HepG2 (cell line): ENCODE measurements at places on chromosomes 7 and 10. TPM values are rescaled to one million over a fixed set of nuclear protein-coding genes. Genes with fewer than 3 reads are reported as not detected.

DNA sequence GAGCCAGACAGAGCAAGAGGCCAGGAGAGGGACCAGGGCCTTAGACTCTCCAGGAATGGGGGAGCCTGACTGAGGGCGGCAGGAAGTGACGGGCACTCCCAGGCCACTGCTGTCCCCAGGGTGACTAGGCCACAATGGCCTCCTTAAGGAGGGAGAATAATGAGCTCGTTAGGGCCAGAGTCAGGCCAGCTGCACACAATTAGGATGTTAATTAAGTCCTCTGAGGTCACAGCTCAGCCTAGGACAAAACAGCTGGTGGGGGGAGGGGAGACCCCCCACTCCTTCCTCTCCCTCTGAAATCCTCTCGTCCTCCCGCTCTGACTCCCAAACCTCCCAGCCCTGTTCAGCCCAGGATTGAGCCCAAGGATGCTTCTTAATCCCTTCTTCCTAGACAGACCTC, 143.0 kb downstream of the NEURL1 start:
- no peak for DNase-seq
- peaks cover 37% of the 10 kb centered on the region for H3K36me3 ChIP-seq
- no peaks in the 10 kb centered on the region for H3K4me1 ChIP-seq
- H3K4me3 ChIP-seq: no peak overlapping the region
- H3K27ac ChIP-seq: no peak overlapping the region

DNA sequence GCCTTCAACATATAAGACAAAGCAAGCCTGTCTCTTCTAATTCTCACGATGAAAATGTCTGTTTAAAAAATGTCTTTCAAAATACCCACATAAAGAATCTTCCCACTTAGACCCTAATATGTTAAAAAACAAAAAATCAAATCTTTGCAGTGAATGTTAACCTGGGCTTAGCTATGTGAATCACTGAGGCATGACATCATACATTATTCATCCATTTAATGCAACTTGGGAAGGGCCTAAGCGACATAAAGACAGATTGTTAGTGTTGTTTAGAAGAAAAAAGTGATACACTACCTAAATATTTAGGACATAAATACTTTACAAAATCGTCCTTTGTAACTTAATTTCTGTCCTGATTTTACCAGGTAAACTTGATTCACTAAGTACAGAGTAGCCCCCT, 648.5 kb upstream of the NRP1 start:
- no peak for DNase-seq
- no peaks in the 10 kb centered on the region for H3K27me3 ChIP-seq
- H3K27ac ChIP-seq: no peak overlapping the region
- no peaks in the 10 kb centered on the region for H3K36me3 ChIP-seq
- no peak overlapping the region for H3K4me3 ChIP-seq
- H3K4me1 ChIP-seq: peaks cover 11% of the 10 kb centered on the region

- H3K36me3 ChIP-seq: no peaks in the 10 kb centered on the region
- H3K27ac ChIP-seq: no peak overlapping the region
- no peak overlapping the region for H3K4me3 ChIP-seq
These were observed 154.4 kb downstream of the GALNT17 start for GRCh38 chr7:71286336-71286735.

DNA sequence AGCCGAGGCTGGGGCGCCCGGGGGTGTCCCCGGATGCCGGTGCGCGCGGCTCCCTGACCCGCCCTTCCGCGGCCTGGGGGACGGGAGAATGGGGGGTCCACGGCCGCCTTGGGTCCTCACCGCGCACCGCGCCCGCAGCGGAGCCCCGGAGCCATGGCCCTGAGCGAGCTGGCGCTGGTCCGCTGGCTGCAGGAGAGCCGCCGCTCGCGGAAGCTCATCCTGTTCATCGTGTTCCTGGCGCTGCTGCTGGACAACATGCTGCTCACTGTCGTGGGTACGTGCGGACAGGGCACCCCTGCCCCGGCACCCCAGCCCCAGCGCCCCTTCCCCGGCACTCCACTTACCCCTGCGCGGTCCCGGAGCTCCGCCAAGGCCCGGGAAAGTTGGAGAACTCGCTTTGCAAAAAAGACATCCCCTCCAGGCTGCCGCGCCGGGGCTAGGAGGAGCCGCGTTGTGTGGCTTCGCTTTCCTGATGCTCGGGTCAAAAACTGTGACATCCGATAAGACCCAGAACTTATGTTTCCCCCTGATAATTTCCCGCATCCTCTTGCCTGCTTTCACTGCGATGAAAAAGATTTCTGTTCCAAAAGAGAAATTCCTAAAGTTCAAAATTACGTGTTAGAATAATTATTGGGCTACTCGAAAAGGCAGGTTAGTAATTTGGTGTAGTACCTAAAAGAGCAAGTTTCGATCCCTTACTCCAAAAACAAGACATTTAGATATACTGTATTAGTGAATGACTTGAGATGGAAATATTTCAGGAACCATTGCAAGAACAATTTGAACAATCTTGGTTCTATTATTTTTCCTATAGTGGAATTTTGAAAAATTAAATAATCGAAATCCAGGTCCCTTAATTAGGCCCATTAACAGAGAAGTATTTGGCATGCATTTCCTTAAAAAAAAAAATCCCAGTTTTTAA, 888 bp downstream of the SLC18A2 start:
- H3K27me3 ChIP-seq: peaks cover 9% of the 10 kb centered on the region
- no peak overlapping the region for H3K4me3 ChIP-seq
- no peak overlapping the region for H3K27ac ChIP-seq
- 0 out of 2 replicates have a peak, but pooled peaks cover 7% of the 10 kb centered on the region for H3K4me1 ChIP-seq
- no peak for DNase-seq

DNA sequence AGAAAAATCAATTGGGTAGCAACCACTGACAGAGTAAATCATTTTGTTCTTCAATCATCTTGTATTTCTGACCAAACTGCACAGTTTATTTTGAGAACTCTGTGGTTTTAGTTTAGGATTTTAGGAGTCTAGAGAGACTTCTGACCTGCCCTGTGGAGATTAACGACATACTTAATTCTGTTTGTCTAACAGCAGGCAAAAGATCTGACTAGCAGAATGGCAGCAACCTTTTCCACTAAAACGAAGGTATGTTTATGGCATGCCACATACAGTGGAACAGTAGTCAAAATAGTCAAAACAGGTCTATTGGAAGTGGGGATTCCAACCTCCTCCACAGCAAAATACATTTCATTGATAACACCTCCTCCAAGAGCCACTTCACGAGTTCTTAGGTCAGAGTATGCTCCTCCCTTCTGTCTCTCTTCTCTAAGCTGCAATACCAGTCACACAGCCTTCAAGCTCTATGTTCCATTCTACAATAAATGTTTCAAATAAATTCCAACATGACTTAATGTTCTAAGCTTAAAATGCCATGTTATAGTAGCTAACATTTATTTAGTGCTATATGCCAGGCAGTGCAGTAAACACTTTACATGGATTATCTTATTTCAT, 34.4 kb downstream of the NRCAM start:
- no peak overlapping the region for H3K4me3 ChIP-seq
- H3K27ac ChIP-seq: no peak overlapping the region
- H3K36me3 ChIP-seq: no peaks in the 10 kb centered on the region

- DNase-seq: no peak
- H3K27ac ChIP-seq: no peak overlapping the region
- H3K4me1 ChIP-seq: peaks cover 3% of the 10 kb centered on the region; the same call in 1 of the 2 replicates
- no peak overlapping the region for H3K4me3 ChIP-seq
- H3K36me3 ChIP-seq: no peaks in the 10 kb centered on the region
- peaks cover 53% of the 10 kb centered on the region; the same call in 2 of the 3 replicates for H3K27me3 ChIP-seq
These were observed 93.2 kb downstream of the UNCX start for GRCh38 chr7:1325646-1326510.

DNA sequence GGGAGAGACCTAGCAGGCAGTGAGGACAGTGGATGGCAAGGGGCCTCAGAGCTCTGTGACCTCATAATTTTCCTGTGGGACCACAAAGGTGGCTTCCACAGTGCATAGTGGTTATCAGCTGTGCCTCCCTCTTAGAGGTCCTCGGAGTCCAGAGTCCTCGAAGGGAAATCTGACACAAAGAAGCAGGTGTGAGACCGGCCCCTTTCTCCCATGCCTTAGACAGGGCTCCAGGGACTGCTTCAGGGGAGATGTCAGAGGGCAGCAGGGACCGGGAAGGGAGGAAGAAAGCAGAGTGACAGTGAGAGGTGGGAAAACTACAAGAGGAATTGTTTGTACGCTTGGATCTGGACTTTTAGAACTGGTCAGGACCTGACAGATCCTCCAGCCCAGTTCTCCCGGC, 66.3 kb downstream of the BAMBI start:
- no peaks in the 10 kb centered on the region for H3K36me3 ChIP-seq
- no peaks in the 10 kb centered on the region for H3K27me3 ChIP-seq
- H3K27ac ChIP-seq: no peak overlapping the region
- H3K4me3 ChIP-seq: no peak overlapping the region
- peaks cover 22% of the 10 kb centered on the region for H3K4me1 ChIP-seq
- no peak for DNase-seq

DNA sequence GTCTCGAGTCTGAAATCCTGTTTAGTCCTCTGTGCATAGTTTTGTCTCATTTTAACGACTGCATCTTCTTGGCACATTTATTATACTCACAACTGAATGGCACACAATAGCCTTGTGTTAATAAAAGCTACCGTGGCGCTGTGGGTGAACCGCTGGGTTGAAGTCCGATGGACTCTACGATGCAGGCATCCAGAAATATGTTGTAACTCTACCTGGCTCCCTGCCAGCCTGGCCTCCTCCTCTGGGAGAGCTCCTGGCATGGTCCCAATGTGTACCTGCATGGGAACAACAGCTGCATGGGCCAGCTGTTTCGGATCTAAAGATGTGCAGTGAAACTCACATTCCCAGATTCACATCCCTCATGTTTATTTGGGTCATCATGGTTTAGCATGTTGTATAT, 3.7 kb upstream of the DPYSL4 start:
- peak overlapping the region; percentile 41 for H3K27ac ChIP-seq
- peaks cover 58% of the 10 kb centered on the region for H3K4me1 ChIP-seq
- DNase-seq: peak; percentile 90
- H3K36me3 ChIP-seq: no peaks in the 10 kb centered on the region
- H3K27me3 ChIP-seq: peaks cover 40% of the 10 kb centered on the region
- H3K4me3 ChIP-seq: no peak overlapping the region

DNA sequence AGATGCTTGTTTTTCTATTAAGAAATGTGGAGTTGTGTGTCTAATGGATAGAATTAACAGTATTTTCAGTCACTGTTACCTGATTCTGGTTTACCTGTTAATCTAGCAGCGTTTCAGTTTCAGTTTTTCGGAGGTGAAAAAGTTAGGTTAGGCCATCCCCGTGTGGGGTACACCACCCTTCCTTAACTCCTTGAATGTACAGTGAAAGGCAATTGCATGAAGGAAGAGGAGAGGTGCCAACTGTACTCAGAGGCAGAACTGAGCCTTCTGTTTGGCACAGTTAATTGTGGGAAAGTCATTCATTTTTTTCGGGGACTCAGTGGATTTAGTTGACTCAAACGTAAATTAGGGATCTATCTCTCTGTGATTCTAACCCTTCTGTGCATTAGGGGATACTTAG, 35.5 kb downstream of the RPA3 start:
- no peak overlapping the region for H3K4me3 ChIP-seq
- H3K27me3 ChIP-seq: no peaks in the 10 kb centered on the region
- H3K4me1 ChIP-seq: peaks cover 6% of the 10 kb centered on the region
- H3K27ac ChIP-seq: no peak overlapping the region
- no peak for DNase-seq

- H3K27ac ChIP-seq: no peak overlapping the region
- no peak overlapping the region for H3K4me3 ChIP-seq
- H3K27me3 ChIP-seq: no peaks in the 10 kb centered on the region
These were observed 20.1 kb downstream of the TMEM168 start for GRCh38 chr7:112770051-112770450.

- no peak overlapping the region for H3K4me3 ChIP-seq
- peaks cover 17% of the 10 kb centered on the region; the same call in 1 of the 2 replicates for H3K4me1 ChIP-seq
- no peak for DNase-seq
These were observed 561.8 kb downstream of the ATRNL1 start for GRCh38 chr10:115654961-115655360.

GRCh38 chr10:99633832-99634231, 13.6 kb upstream of the SLC25A28 start:
- H3K27me3 ChIP-seq: no peaks in the 10 kb centered on the region; the same call in 1 of the 2 replicates
- no peak for DNase-seq
- H3K27ac ChIP-seq: no peak overlapping the region
- no peaks in the 10 kb centered on the region for H3K36me3 ChIP-seq
- H3K4me3 ChIP-seq: no peak overlapping the region

GRCh38 chr7:135773464-135773863, 24.9 kb upstream of the FAM180A start:
- DNase-seq: no peak
- no peaks in the 10 kb centered on the region for H3K36me3 ChIP-seq
- H3K4me1 ChIP-seq: 0 out of 2 replicates have a peak, but pooled peaks cover 4% of the 10 kb centered on the region
- H3K27me3 ChIP-seq: peaks cover 13% of the 10 kb centered on the region; the same call in 1 of the 3 replicates

DNA sequence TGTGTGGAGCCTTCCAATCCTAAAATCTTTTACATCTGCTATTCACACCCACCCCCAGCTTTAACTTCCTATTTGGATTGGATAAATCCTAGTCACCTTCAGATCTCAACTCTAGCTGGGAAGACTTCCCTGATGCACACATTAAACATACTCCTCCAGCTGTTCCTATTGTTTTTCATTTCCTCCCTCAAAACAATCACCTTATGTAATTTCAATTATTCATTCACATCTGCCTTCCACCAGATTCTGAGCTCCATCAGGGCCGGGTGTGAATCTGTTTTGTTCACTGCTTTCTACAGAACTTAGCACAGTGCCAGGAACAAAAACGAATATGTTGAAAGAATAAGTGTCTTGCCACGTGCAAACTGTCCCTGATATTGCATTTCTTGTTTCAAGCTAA, 497.4 kb downstream of the PLXDC2 start:
- no peak overlapping the region for H3K27ac ChIP-seq
- H3K27me3 ChIP-seq: no peaks in the 10 kb centered on the region
- no peaks in the 10 kb centered on the region for H3K36me3 ChIP-seq
- no peak overlapping the region for H3K4me3 ChIP-seq
- H3K4me1 ChIP-seq: no peaks in the 10 kb centered on the region
- DNase-seq: no peak

DNA sequence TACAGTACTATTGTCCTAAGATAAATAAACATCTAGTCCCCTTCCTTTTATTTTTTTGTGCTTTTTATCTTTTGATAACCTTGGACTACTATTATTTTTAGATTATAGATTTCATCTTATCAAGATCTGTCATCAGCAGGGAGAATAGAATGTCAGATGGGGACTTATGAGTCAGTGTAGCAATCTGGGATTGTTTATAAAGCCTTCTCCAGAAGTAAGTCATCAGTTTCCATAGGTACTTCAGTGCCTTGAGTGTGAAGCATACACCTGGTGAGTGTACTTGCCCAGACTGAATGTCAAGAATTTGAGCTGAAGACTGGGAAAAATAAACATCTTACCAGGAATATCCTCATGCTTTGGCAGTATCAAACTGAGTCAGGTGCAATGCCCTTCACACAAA, 2.1 kb downstream of the CASD1 start:
- DNase-seq: no peak
- no peaks in the 10 kb centered on the region for H3K36me3 ChIP-seq
- H3K4me3 ChIP-seq: peak overlapping the region; percentile 83
- H3K27ac ChIP-seq: no peak overlapping the region

The NXPH1 gene
- total RNA-seq: not detected in 2 replicates

The SLC16A12 gene
- 0.02 TPM in 1 of 2 replicates, not detected in the other for total RNA-seq

The TAS2R41 gene
- not detected in 2 replicates for total RNA-seq

The ASAH2 gene
- total RNA-seq: 8.9 and 16.0 TPM in 2 replicates

The FAM180A gene
- total RNA-seq: not detected in 2 replicates

The TWIST1 gene
- total RNA-seq: not detected in 2 replicates

The FOXI2 gene
- not detected in 2 replicates for total RNA-seq

The HTR5A gene
- total RNA-seq: not detected in 2 replicates

The HOXA6 gene
- total RNA-seq: 0.95 and 1.3 TPM in 2 replicates

The STEAP1 gene
- 17.3 and 24.2 TPM in 2 replicates for total RNA-seq

The GPR141 gene
- total RNA-seq: not detected in 2 replicates

The OR9A2 gene
- total RNA-seq: not detected in 2 replicates

The DENND2A gene
- not detected in 2 replicates for total RNA-seq

The GNAT3 gene
- total RNA-seq: not detected in 2 replicates

The DDX21 gene
- total RNA-seq: 147 and 243 TPM in 2 replicates

The AEBP1 gene
- 0.22 TPM in 1 of 2 replicates, not detected in the other for total RNA-seq

The UCN3 gene
- total RNA-seq: not detected in 2 replicates

The OPALIN gene
- not detected in 2 replicates for total RNA-seq
